ENCODE measurements at places on chromosomes 6 and 20. TPM values are rescaled to one million over a fixed set of nuclear protein-coding genes. Genes with fewer than 3 reads are reported as not detected.

GRCh38 chr20:34970846-34971560 lies 15.3 kb downstream of the MYH7B start:
- H3K27me3 ChIP-seq = no peaks in the 10 kb centered on the region
- no peak overlapping the region for H3K27ac ChIP-seq
- H3K36me3 ChIP-seq = no peaks in the 10 kb centered on the region

GRCh38 chr6:166595061-166595780 lies 8.7 kb upstream of the RAMACL start:
- H3K36me3 ChIP-seq = no peaks in the 10 kb centered on the region
- peak overlapping the region; percentile 27 for H3K4me3 ChIP-seq
- H3K27ac ChIP-seq = peak overlapping the region; percentile 96
- H3K4me1 ChIP-seq = peaks cover 49% of the 10 kb centered on the region
- peak; percentile 92 for DNase-seq
- no peaks in the 10 kb centered on the region for H3K27me3 ChIP-seq

DNA sequence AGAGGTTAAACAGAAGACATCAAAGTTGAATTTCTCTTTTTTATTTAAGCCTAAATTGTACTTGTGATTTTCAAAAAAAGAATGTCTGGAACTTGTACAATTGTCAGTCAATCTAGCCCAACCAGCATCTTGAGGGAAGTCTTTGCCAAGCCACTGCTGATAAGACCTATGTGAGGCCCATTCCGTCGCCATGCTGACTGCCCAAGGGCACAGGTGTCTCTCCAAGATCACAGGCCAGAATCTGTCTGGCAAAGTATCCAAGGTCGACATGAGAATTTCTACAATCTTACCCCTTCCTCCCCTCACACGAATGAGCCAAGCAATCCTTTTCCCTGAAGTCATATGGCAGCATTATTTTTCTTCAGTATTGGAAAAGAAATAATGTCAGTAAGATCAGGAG lies 614.5 kb downstream of the CBLN4 start:
- no peak overlapping the region for H3K4me3 ChIP-seq
- no peaks in the 10 kb centered on the region for H3K27me3 ChIP-seq

The FAXC gene
- 1.8 TPM for total RNA-seq
